ENCODE measurements at places on chromosomes 1 and 21.
A peak's percentile ranks its signal among the peaks of the same experiment; 100 is the strongest.

GRCh38 chr1:247366926-247367645 is 35.4 kb upstream of the ZNF496 start:
- no peak for DNase-seq

GRCh38 chr1:71521655-71522264 is 440.9 kb upstream of the ZRANB2 start:
- no peak for DNase-seq

DNA sequence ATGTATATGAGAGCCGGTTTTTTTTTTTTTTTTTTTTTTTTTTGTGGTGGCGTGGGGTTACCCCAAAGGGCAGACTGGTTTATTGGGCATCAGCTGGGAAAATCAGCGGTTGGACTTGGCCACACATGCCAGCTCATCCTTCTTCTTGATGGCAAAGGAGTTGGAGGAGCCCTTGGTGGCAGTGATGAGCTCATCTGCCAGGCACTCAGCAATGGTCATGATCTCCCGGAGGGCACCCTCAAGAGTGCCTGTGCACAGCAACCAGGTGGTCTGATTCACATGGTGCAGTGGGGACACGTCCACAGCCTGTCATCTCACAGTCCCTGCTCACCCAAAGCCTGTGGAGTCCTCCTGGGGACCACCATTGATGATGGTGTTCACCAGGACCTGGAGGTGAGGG is 62.0 kb downstream of the MRPS6 start:
- DNase-seq = no peak

DNA sequence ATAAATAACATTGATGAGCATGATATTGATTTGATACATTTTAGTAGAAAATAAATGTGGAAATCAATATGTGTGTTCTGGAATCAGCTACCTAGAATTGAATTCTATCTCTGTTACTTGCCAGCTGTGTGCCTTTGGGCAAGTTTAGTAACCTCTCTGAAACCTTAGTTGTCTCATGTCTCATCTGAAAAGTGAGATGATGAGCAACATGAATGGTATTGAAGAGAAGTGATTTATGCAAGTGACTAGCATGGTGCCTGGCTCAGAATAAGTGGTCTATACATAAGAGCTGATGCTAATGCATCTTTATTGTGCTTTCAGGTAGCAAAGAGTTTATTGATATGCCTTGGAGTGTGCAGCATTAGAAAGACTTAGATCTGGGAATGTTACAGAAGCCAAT is 383.3 kb downstream of the PRDM2 start:
- no peak for DNase-seq

DNA sequence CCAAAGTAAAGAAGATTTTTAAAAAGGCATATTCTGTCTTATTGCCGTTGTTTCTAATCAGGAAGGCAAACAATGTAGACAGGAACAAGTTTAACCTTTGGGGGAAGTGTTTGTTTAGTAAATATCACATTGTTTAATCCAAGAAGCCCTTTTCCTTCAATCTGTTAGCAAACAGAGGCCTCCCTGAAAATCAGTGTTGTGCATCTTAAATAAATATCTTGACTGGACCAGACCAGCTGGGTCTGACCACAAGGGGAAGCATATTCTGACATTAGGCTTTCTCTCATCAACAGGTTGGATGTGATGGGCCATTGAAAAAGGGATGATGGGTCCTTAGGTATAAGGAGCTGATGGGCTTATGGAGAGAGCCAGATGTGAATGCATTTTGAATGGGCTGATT is 81.8 kb upstream of the SGIP1 start:
- DNase-seq = no peak

DNA sequence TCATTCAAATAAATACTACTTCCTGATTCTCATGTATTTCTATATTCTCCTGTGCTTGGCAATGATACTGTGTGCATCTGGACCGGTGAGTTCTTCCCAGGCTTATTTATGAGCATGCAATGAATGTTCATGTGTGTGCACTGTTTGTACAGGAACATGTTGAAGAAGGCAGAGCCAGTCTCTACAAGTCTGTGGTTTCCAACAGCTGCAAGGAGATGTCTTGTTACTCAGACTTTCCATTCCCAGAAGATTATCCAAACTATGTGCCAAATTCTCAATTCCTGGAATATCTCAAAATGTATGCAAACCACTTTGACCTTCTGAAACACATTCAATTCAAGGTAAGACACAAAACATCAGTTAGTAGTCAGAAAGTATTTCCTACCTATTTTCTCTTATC is 19.1 kb downstream of the FMO1 start:
- DNase-seq = no peak

DNA sequence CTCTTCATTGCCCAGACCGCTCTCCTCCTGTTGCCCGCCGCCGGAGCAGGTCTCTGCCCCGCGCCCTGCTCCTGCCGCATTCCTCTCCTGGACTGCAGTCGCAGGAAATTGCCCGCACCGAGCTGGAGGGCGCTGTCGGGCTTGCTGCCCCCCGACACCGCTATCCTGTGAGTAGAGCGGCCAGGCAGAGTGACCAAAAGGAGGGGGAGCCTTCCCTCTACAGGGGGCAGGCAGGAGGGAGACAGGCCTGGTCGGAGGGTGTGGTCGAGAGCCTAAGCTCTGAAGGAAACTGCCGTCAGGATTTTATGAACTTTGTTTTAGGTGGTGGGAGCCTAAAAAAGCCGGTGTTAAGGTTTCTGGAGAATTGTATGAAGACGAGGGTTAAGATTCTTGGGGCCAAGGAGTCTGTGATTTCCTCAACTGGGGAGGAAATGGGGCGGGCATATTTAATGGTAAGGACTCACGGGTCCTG is 517 bp downstream of the LRIG2 start:
- no peak for DNase-seq

GRCh38 chr1:180155182-180155682 is 563 bp downstream of the QSOX1 start:
- DNase-seq = peak; percentile 11

- DNase-seq = no peak
These were observed 3.1 kb upstream of the FCGR2A start for GRCh38 chr1:161502181-161502580.

DNA sequence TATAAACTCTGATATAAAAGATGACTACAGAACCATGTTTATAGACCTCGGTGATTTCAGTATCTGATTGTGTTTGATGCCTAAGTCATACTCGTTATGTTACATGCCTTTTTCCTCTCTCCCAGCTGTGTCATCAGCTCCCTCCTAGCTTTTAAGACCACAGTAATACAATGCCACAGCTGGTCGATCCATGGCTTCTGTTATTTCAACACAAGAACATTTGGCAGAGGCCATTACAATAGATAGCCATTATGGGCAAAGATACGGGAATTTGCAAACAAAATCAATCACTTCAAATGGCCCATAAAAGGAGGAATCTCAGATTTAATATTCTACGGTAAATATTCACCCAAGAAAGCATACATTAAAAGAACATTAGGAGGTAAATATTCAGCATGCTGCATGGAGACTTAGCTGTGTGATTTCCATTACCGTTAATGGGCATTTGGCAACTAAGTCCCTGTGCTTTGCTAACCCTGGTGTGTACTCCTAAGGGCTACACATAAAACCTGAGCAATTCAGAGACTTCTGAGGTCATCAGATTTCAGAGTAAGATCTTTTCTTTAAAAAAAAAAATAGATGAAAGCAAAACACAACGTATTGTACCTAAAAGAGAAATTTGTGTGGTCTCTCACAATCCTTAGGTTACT is 153.4 kb downstream of the PIGK start:
- DNase-seq = no peak

DNA sequence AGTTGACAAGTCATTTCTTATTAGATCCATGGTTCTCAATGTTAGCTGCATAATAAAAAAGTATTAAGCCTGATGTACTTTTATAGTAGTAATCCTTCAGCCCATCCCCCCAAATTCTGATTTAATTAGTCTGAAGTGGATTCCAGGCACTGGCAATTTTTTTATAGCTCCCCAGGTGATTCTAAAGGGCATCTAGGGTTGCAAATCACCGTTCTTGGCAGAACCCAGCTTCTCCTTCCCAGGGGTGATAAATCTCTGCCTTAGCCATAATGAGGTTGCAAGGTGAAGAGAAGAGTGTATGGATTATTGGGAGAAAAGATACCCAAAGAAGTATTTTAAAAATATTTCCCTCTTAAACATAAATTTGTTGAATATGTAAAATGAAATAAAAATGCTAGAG is 43.0 kb upstream of the RXRG start:
- no peak for DNase-seq

DNA sequence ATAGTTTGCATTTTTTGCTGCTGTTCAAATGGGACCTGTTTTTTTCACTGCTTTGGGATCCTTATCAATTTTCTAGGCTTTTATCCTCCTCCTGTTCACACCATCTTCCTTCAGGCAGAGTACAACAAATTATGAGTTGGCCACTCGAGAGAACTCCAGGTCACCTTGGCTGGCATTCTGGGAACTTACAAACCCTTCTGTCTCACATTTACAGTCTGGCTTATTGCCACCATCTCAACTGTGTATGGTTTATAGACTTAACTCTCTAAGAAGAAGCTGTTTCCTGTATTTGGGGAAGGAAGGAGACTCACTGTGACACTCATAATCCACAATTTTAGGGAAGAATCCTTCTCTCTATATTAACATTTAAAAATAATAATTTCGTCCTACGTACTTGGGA is 5.4 kb upstream of the ZNF691 start:
- no peak for DNase-seq

GRCh38 chr1:162872981-162873380 is 12.0 kb upstream of the CCDC190 start:
- no peak for DNase-seq

- no peak for DNase-seq
These were observed 13.1 kb upstream of the BCL9 start for GRCh38 chr1:147527941-147528936.

DNA sequence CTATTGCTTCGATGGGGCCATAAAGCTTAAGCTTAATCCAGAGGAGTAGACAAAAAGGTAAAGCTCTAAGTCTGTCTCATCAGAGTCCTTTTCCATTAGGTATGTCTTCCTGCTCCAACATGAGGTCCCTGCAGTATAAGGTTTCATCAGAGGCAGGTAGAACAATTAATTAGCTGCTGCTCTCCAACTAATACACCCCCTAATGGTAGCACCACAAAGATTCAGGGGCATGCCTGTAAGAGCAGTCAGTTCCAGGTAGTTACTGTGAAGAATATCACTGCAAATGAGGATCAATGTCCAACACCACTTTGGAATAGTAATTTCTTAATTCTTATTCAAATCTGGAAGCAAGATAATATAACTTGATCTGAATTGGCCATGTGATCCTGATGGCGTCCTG is 160.3 kb upstream of the ESRRG start:
- DNase-seq = no peak

GRCh38 chr1:195475568-195475967 is 1132.7 kb downstream of the KCNT2 start:
- no peak for DNase-seq

GRCh38 chr1:233390842-233391737 is 63.6 kb downstream of the MAP3K21 start:
- no peak for DNase-seq

DNA sequence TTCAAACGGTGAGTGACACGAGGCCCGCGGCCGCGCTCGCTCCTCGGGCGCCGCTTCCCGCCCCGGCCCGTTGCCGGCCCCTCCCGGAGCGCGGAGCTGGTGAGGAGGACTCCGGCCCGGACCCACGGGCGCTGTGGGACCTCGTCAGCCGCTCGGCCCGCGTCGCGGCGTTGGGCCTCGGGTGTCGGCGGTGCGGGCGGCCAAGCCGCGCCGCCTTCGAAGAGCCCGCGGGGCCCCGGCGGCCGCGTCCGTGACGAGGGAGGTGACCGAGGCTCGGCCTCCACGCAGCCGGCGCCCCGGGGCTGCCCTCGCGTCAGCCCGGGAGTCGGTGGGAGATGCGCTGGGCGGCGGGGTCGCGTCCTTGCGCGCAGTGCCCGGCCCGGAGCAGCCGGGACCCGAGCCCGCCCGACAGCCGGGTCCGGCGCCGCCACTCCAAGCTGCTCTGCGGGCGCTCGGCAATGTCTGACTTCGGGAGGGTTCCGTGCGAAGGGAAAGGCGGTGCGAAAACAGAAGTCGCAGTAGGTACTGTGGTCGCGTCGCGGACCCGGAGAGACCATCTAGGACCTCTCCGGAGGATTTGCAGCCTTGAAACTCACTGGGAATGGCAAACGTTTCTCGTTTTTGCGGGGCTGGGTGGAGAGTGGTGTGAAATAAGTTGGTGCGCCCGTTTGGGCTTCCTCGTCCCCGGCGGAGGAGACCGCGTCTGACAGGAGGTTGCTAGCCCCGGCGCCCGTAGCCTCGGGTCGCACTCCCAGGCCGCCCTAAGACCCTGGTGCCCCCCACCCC is 829 bp downstream of the SPEN start:
- peak; percentile 26 for DNase-seq

DNA sequence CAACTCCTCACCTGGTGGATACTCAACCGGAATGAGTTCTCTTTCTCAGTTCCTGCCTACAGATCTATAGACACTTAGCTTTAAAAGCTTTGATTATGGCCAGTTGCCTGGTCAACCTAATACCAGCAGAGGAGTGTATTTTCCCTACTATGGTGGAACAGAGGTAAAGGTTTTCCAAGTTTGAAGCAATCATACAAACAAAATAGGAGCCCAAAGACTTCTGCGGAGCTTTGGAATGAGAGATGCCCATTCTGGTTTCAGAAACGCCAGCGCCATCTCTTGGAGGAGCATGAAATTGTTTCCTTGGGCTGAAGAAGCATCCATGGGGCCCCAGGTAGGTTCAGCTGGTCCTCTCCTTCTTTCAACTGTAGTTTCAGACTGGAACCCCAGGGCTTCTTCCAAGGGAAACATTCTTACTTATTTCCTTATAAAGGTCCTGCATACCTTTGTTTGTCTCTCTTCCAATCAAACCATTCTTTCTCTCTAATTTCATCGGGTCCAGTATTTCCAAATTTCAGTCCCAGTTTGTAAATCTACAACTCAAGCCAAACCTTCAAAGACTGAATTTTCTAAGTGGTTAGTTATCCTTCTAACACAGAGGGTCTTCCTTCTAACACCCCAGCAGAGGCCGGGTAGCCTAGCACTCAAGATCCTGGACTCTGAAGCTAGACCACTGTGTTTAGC is 95.9 kb downstream of the KCNJ15 start:
- DNase-seq = no peak

DNA sequence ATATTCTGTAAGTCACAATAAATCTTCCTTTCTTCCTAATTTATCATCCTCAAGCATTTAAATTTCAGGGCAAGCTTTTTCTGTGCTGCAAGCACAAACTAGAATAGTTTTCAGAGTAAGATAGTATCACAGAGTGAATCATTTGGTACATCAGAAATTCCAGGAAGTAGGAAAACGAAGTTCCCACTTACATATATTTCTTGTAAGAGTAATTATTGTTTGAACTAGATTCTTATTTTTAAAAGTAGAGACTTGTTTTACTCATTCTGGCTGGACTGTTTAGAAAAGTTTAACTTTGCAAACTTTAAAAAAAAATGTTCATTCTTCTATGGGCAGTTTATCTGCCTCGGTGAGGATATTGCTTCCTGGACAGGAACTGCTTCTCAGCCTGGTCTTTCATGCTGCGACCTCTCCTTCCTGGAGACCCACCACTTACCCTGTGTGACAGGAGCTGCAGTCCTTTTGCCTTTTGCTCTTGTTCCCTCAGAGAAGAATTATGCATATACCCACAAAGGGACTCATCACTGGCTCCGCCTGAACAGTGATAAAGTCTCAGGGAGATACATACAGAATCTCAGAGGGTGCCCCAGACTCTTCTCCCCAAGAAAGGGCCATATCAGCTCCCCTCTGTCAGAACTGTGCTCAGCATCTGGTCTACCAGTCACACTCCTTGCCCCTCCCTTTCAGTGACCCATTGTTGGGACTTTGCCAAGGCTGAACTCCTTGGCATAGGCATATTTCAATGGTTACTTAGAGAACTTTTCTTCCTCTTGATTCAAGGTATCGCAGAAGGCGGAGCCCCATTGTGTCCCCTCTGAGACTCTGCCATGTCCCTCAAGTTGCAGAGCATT is 102.7 kb upstream of the CD55 start:
- DNase-seq = no peak

Measured in stimulated activated CD8-positive, alpha-beta memory T cell treated with anti-CD3 and anti-CD28 coated beads, Interleukin-15, amount 100 ng/mL, for 24 hours (primary cell).